ENCODE measurements at places on chromosomes 16 and 17. TPM values are rescaled to one million over a fixed set of nuclear protein-coding genes. Genes with fewer than 3 reads are reported as not detected.

FBXW10 gene
- total RNA-seq, result 0.16 TPM

TNP2 gene
- not detected for total RNA-seq

CCDC200 gene
- not detected for total RNA-seq

ZNRF1 gene
- 53.1 TPM for total RNA-seq

FTSJ3 gene
- 44.0 TPM for total RNA-seq

GRCh38 chr16:88835818-88836217 is 20.9 kb downstream of the GALNS start:
- H3K36me3 ChIP-seq, result peaks cover 4% of the 10 kb centered on the region
- H3K27me3 ChIP-seq, result no peaks in the 10 kb centered on the region
- DNase-seq, result no peak
- no peaks in the 10 kb centered on the region for H3K4me1 ChIP-seq
- no peak overlapping the region for H3K27ac ChIP-seq
- H3K4me3 ChIP-seq, result no peak overlapping the region

- no peak for DNase-seq
- H3K4me1 ChIP-seq, result peaks cover 19% of the 10 kb centered on the region
- peaks cover 3% of the 10 kb centered on the region for H3K36me3 ChIP-seq
- no peak overlapping the region for H3K27ac ChIP-seq
- no peak overlapping the region for H3K4me3 ChIP-seq
These were observed 236.4 kb downstream of the CCDC182 start for GRCh38 chr17:57508671-57509070.

- peaks cover 12% of the 10 kb centered on the region for H3K4me1 ChIP-seq
- DNase-seq, result no peak
- H3K4me3 ChIP-seq, result peak overlapping the region; percentile 33
- peaks cover 23% of the 10 kb centered on the region for H3K27me3 ChIP-seq
These were observed 380.7 kb upstream of the PSMD7 start for GRCh38 chr16:73915935-73916334.

- peaks cover 2% of the 10 kb centered on the region for H3K27me3 ChIP-seq
- H3K4me1 ChIP-seq, result peaks cover 16% of the 10 kb centered on the region
- no peaks in the 10 kb centered on the region for H3K36me3 ChIP-seq
- no peak for DNase-seq
- peak overlapping the region; percentile 95 for H3K4me3 ChIP-seq
- H3K27ac ChIP-seq, result no peak overlapping the region
These were observed 1.6 kb upstream of the EFTUD2 start for GRCh38 chr17:44900894-44901293.

DNA sequence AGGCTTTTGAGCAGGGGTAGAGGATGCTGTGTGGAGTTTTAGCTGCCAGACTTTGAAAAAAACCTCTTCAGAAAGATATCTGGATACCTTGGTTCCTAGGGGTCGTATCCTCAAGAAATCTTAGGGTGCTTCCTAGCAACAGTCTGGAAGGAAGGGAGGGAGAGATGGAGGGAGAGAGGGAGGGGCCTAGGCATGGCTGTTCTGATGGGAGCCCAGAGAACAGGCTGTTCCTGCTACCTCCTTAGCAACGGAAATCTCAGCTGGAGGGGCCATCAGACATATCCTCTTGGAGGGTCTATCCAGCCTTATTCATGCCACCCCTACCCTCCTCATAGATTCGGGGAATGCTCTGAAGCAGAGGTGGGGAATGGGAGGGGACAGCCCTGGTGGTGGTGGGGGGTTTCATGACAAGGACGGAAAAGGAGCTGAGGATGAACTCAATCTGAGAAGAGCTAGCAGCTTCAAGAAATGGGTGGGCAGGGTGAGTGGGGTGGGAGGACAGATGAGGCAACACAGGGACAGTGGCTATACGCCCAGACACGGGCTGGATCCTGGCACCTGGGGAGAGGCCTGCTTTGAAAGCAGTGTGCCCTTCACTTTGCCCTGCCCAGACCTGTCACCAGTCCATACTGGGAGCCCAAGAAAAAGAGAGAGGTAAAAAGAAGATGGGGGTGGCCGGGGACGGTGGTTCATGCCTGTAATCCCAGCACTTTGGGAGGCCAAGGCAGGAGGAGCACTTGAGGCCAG is 2.9 kb upstream of the THRA start:
- no peak overlapping the region for H3K4me3 ChIP-seq
- peaks cover 21% of the 10 kb centered on the region for H3K27me3 ChIP-seq
- no peaks in the 10 kb centered on the region for H3K36me3 ChIP-seq
- H3K27ac ChIP-seq, result no peak overlapping the region

DNA sequence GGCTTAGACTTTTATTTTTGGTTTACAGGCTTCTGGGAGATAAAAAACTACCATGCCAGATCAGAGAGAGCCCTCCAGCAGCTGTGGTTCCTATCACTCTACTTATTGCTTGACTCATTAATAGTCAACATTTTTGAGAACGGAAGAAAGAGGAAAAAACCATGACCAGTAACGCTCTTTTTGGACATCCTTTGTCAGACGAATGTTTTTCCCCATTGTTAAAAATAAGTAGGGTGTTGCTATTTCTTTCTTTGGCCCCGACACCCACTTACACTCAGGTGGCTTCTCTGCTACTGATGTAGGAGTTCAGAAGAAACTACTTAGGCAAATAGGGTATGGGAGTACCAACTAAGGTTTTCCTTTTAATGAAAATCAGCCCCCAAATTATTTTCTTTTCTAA is 27.5 kb downstream of the TVP23A start:
- no peak overlapping the region for H3K4me3 ChIP-seq
- H3K27ac ChIP-seq, result no peak overlapping the region
- DNase-seq, result no peak
- peaks cover 7% of the 10 kb centered on the region for H3K4me1 ChIP-seq
- no peaks in the 10 kb centered on the region for H3K27me3 ChIP-seq

DNA sequence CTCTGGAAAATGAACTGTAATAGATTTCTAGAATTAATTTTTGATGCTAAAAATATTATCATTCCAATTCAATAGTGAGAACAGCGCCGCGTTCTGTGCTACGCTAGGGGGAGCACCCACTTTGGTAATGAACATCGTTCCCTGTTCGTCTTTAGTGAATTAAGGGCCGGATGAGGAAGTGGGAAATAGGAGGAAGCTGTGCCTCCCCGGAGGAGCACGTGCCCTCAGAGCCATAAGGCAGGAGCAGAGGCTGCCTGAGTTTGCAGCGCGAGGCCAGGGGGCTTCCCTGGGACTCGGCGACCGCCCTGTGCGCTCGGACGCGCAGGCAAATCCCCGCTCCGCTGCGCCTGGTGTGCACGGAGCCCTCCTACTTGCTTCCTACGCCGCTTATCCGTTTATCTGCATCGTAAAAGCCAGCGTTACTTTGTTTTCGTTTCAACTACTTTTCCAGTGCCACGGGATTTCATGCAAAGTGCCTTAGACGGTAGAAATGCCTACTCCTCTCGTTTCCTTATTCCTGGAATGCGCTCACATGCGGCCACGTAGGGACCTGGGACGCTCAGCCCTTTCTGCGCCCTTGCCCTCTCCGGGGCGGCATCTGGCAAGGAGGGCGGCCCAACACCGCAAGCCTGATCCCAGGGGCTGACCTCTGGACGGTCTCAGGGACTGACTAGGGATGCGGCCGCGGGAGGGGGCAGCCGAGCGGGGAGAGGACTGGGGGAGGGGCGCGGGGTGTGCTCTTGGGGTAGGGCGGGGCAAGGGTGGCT is 76.4 kb downstream of the KCNJ12 start:
- peaks cover 11% of the 10 kb centered on the region for H3K4me1 ChIP-seq
- peaks cover 61% of the 10 kb centered on the region for H3K27me3 ChIP-seq
- no peak for DNase-seq
- H3K36me3 ChIP-seq, result no peaks in the 10 kb centered on the region
- H3K4me3 ChIP-seq, result peak overlapping the region; percentile 53

DNA sequence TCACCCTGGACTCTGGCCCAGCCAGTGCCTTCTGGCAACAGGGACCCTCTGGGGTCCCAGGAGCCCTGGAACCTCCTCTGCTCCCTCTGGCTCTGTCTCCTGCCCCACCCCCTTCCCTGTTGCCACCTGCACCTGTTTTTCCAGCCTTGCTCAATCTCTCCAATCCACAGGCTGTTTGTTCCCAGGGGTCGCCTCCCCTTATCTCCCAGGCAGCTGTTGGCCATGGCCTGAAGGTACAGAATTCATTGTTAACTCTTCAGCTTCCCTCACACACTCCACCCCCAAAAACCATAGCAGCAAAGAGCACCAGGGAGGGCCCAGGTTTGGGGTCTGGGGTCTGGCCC is 39.3 kb upstream of the TOB1 start:
- H3K4me1 ChIP-seq, result peaks cover 49% of the 10 kb centered on the region
- no peaks in the 10 kb centered on the region for H3K27me3 ChIP-seq
- H3K36me3 ChIP-seq, result no peaks in the 10 kb centered on the region
- DNase-seq, result no peak
- H3K4me3 ChIP-seq, result no peak overlapping the region
- H3K27ac ChIP-seq, result peak overlapping the region; percentile 64

DNA sequence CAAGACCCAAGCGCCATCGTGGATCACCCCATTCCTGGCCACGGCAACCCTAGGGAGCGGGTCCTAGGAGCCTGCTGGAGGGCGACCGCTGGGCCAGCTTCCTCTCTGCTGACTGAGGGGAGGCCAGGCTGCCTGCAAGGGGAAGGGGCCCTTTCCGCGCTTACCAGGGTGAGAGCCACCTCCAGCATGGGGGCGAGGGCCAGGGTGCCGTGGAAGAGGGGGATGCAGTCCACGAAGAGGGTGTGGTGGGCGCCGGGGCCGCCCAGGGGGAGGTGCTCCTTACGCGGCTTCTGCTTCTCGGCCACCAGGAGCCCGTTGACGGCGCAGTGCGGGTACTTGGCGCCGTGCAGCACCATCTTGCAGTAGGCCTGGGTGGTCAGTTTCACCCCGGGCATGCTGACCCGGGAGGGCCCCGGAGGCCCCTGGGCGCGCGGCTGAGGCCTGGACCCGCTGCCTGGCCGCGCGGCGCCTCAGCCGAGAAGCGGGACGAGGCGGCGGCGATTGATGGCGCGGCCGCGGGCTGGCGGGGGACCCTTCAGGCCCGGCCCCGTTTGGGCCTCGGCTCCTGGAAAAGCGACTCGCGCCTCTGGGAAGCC is 345 bp downstream of the EMC8 start:
- no peaks in the 10 kb centered on the region for H3K27me3 ChIP-seq
- H3K36me3 ChIP-seq, result peaks cover 28% of the 10 kb centered on the region
- peak; percentile 66 for DNase-seq
- peak overlapping the region; percentile 89 for H3K4me3 ChIP-seq

GRCh38 chr17:76683921-76684745 is 26.6 kb downstream of the MXRA7 start:
- H3K27me3 ChIP-seq, result no peaks in the 10 kb centered on the region
- H3K36me3 ChIP-seq, result peaks cover 4% of the 10 kb centered on the region
- peaks cover 39% of the 10 kb centered on the region for H3K4me1 ChIP-seq
- H3K27ac ChIP-seq, result no peak overlapping the region
- no peak overlapping the region for H3K4me3 ChIP-seq

DNA sequence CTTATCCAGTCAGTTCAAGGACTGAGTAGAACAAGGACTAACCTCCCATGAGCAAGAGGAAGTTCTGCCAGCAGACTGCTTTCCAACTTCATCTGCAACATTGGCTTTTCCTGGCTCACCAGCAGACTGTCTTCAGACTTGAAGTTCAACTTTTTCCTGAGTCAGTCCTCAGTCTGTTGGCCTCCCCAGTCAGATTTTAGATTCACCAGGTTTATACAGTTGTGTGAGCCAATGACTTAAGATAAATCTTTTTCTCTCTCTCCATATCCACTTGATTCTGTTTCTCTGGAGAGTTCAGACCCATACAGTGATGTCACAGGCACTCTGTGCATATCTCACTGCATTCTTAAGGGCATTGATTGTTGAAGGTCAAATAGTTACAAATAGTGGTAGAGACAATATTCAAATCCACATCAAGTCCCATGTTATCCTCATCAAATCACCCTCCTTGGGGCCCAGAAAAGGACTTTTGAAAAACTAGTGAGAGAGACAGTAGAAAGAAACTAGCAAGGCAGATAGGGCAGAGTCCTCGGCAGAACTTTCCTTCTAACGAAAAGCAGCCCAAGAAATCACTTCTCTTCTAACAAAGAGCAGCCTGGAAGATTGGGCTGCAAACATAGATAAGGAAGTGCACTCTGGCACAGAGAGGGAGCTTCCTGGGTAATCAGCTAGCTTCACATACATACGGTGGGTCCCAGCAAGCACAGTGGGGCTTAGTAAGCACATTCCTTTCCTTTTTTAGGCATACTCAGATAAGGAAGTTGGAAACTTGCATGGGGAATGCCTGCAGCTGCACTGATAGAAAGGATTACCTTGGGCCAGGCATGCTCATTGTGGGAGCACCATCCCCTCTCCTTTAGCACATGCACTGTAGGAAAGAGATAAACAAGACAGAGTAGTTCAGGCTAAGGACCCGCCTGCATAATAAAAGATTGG is 132.3 kb upstream of the FAM20A start:
- H3K4me3 ChIP-seq, result no peak overlapping the region
- peak overlapping the region; percentile 86 for H3K27ac ChIP-seq
- H3K36me3 ChIP-seq, result no peaks in the 10 kb centered on the region
- H3K27me3 ChIP-seq, result no peaks in the 10 kb centered on the region
- H3K4me1 ChIP-seq, result peaks cover 55% of the 10 kb centered on the region
- DNase-seq, result no peak

DNA sequence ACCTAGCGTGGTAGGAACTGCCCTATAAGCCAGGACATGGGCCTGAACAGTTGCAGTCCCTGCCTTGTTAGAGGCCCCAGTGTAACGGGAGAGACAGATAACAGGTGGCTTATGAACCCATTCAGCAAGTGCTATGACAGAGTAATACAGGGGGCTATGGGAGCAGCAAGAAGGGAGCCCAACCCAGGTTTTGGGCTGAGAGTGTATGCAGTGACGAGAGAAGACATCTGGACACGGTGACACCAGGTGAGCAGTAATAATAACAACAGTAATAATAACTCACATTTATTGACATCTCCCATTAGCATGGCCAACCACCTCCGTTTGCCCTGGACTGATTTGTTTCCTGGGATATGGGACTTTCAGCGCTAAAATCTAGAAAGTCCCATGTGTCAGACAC is 100.8 kb downstream of the IRX5 start:
- no peak overlapping the region for H3K4me3 ChIP-seq
- H3K4me1 ChIP-seq, result peaks cover 6% of the 10 kb centered on the region
- H3K27ac ChIP-seq, result no peak overlapping the region
- no peak for DNase-seq

DNA sequence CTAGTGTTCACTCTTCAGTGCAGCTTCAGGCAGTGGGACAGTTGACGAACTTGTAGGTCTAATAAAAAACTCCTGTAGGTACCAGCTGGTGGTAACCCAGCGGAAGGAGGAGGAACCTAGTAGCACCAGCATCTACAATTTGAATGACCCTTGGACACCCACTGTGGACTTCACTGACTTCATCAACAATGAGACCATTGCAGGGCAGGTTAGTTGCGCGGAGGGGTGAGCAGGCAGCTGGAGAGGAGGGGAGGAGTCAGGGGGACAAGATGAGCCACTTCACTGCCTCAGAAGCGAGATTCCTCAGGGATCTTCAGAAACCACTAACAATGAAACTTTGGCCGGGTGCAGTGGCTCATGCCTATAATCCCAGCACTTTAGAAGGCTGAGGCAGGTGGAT is 22.3 kb downstream of the AOC3 start:
- peaks cover 41% of the 10 kb centered on the region for H3K27me3 ChIP-seq
- no peak for DNase-seq
- H3K36me3 ChIP-seq, result peaks cover 3% of the 10 kb centered on the region
- H3K4me1 ChIP-seq, result no peaks in the 10 kb centered on the region
- H3K27ac ChIP-seq, result no peak overlapping the region

Data from mesothelial cell of epicardium (in vitro differentiated cells).